ENCODE measurements at places on chromosomes 13 and 19.

DNA sequence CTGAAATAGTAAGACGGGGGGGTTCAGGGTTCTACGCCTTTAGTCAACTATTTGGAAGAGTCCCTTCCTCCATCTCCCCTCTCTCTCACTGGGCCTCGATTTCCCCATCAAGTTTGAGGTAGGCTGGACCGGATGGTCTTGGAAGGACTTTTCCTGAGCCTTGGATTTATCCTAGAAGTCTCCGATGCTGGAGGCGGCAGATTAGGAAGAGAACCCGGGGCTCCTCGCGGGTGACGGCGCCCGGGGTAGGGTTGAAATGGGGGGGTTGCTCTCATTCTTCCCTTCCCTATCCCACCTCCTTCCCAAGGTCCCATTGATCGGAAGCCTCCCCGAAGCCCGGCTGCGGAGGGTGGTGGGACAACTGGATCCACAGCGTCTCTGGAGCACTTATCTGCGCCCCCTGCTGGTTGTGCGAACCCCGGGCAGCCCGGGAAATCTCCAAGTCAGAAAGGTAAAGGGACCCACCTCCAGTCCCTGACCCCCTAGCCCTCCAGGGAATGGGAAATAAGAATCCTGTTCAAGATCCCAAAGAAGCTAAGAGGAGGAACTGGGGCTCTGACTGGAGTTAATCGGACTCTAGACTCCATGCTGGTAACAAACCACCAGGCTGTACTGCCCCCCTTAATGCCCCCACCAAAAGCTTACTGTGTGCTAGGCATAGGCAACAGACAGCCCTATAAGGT, 781 bp downstream of the QPCTL start:
- DNase-seq, result peak; percentile 56

- no peak for DNase-seq
Observed at GRCh38 chr19:45346449-45346848, 5.9 kb downstream of the KLC3 start.

GRCh38 chr19:32607479-32607878, 26.5 kb downstream of the PDCD5 start:
- DNase-seq, result no peak

DNA sequence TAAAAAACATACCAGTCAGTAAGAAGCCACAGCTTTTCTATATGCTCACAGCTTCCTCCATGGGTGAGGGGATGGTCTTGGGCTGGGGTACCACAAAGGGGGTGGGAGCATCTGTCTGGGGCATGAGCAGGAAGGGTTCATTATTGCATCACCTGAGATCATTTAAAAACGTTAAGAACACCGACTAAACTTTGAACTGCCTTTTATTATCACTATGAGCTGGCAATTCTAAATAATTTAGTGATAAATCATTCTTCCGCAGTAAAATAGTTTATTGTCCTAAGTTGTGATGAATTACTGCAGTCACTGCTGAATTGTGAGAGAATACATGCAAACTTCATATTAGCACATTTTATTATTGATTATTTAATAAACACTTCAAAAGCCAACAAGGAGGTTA, 71.6 kb downstream of the KL start:
- no peak for DNase-seq

DNA sequence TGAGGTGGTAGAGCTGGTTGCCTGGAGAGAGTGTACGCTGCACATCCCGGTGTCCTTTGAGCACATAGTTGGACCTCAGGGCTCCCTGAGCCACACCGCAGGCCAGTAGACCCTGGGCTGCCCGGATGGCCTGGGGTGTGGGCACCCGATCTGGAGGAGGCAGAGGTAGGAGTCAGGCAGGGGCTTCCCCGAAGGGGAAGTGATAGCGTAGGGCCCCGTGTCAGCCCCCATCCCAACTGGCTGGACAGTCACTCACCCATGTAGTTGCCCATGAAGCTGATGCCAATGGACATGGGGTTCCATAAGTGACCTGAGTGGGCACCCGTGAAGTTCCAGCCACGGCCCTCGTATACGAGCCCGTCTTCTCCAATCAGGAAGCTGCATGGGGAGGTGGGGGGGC, 3.6 kb downstream of the PGLYRP1 start:
- DNase-seq, result no peak
